ENCODE measurements at places on chromosomes 4 and X.

DNA sequence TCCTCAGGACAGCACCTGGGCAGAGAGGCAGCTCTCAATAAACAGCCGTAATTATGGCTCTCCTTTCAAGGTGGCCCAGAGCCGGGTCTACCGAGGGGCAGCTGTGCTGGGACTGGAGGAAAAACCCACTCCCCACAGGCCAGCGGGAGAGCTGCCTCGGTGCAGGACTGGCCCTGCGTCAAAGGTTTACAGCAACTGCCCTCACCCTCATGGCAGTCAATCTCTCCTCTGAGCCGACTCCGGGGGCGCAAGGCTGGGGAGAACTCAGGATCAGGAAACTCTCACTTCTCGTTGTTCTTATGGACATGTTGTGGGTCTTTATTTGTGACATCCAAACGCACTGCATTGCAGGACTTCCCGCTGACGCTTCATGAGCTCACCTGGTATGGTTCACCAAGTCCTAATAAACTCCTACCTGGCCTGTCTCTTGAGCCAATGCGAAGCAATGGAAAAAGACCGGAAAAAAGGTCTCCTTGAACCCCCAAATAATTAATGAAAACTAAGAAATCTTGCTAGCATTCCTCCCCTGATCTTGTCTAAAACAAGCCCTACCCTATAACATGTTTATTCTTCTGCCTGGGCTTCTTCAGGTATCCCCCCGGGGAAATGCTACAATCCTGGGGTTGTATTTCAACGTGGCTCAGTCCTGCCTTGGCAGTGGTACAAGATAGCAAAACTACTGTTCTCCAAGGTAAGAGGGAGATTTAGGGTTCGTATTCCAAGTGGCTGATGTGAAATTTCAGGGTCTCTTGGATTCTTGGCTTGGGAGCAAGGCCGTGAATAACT is 50.1 kb upstream of the CDKN2AIP start:
- DNase-seq: no peak

DNA sequence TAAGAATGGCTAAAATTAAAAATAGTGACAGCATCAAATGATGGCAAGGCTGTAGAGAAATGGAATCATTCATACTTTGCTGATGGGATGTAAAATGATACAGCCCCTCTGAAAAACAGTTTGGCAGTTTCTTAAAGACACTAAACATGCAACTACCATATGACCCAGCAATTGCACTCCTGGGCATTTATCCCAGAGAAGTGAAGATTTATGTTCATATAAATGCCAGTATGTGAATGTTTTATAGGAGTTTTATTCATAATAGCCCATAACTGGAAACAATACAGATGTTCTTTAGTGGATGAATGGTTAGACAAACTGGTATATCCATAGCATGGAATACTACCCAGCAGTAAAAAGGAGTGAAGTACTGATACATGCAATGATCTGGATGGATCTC is 43.3 kb downstream of the REPS2 start:
- no peak for DNase-seq

DNA sequence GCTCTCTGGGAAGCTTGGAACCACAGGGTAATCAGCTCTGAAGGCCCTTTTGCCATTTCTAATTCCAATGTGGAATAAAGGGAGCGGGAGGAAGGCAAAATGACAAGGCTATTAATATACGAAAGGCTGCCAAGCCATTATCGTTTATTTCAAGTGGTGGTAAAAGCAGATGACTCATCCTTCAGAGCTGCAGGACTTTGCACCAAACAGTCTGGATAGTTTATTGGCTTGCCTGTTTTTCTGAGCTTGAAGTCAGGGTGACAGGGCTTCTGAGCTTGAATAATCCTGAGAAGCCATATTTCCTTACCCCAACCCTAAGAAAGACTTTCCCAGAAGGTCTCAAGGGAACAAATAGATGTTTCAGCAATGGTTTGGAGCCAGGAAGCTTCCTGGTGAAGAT is 7.7 kb upstream of the GABRE start:
- peak; percentile 79 for DNase-seq

- DNase-seq: no peak
Measured at GRCh38 chr4:186079694-186080093, 10.7 kb downstream of the TLR3 start.

- no peak for DNase-seq
Measured at GRCh38 chrX:9515973-9516538, 51.2 kb downstream of the TBL1X start.

Measured in fibroblast of skin of left quadriceps (primary cell).